ENCODE measurements at places on chromosomes 5 and 9.

DNA sequence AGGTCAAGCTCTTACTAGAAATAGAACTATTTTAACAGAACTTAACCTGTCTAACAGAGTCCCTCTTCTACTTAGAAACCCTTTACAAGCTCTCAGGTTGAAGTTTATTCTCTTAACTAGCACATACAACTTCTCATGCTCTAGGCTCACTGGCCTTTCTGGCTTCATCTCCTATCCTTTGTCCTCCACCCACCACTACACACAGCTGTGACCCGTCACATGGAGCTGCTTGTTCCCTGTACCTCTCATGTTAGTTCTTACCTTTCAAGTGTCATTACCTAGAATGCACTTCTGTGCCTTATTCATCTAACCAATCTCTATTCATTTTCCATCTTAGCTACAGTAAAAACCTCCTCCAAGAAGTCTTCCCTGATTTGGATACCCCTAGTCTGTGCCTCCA is 89.4 kb upstream of the APC start:
- DNase-seq = no peak

DNA sequence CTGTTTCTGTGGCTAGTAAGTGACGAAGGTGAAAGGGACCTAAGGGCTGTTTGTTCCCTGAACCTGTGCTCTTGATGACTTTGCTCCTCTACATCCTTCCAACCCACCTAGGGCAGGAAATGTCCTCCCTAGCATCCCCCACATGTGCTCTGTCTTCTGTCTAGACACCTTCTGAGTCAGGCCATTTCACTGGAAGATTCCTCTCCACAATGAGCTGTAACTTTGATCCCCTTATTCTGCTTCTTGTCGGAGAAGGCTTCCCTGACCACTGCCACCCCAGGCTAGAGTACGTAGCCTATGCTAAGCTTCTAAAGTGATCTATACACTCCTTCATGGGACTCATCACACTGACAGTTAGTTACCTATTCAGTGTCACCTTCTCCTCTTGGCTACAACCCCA is 21.7 kb downstream of the SPAAR start:
- DNase-seq = no peak

- DNase-seq = no peak
These were observed 78.6 kb upstream of the GDNF start for GRCh38 chr5:37918424-37918823.

DNA sequence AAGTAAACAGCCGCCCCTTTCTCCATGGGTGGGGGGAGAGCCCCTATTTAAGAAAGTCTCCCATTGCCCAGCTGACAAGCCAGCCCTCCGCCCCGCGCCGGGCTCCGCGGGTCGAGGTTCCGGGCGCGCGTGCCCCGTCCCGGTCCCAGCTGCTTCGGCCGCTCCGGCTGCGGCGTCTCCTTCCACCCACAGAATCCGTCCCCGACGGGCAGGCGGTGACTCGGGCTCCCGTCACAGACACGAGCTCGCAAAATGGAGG is 223 bp downstream of the NR3C1 start:
- DNase-seq = no peak

DNA sequence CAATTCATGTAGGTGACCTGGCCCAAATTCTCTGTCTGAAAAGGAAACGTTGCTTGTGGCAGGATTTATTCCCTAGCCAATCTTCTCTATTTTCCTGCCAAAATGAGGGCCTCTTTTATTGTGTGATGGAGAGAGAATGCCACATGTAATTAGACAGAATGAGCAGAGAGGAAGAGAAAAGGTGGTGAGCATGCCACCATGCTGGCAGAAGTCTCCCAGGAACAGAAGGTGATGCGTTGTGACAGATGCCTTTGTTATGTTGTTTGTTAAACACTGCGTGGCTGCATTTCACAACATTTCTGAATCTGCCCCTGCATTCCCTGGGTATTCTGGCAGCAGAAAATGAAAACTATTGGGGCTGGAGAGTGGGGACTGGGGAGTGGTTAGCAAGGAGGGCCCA is 577.6 kb downstream of the TLR4 start:
- no peak for DNase-seq

DNA sequence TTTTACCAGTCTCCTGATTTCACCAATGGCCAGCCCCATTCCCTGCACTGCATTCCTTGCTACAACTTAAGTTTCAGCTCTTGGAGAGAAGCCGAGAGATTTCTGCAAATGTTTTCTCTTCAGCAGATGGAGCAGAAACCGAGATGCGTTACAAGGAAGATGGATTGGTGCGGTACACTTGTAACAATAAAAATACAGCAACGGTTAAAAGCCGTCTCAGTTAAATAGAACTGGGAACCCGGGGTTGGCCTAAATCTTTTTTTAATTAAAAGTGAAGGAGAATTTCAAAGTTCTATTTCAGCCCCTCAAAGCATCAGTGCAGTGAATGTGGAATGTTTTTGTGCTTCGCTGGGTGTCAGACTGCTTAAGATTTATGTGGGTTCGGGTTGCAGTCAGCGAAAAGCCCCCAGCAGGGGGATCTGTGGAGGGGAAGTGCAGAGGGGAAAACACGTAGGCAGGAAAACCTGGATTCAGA is 19.8 kb downstream of the BRINP1 start:
- DNase-seq = no peak

- no peak for DNase-seq
These were observed 136.3 kb downstream of the FOXD1 start for GRCh38 chr5:73312146-73312871.

DNA sequence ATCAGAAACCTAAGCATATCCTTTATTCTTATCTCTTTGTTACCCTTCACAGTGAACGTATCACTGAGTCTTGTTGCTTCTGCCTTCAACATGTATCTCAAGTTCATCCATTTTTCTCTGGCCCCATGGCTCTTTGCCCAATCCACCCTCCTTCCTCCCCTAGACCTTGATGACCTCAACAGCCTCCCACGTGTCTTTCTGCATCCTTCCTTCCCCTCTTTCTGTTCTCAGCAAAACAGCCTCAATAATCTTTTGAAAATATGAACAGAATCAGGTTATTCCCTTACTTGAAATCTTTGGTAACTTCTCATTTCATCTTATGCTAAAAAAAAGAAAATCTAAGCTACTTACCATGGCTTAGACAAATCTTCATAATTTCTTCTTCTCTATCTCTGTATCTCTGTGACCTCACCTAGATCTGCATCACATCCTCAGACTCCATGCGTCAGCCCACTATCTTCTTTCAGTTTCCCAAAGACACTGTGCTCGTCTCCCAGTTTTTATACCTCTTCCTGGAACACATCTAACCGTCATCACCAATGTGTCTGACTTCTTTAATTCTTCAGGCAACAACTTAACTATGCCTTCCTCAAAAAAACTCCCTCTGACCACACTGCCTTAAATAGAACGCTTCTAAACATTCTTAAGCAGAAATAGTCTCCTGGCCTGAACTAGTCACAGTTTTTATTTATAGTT is 208.0 kb downstream of the PARP8 start:
- DNase-seq = no peak

DNA sequence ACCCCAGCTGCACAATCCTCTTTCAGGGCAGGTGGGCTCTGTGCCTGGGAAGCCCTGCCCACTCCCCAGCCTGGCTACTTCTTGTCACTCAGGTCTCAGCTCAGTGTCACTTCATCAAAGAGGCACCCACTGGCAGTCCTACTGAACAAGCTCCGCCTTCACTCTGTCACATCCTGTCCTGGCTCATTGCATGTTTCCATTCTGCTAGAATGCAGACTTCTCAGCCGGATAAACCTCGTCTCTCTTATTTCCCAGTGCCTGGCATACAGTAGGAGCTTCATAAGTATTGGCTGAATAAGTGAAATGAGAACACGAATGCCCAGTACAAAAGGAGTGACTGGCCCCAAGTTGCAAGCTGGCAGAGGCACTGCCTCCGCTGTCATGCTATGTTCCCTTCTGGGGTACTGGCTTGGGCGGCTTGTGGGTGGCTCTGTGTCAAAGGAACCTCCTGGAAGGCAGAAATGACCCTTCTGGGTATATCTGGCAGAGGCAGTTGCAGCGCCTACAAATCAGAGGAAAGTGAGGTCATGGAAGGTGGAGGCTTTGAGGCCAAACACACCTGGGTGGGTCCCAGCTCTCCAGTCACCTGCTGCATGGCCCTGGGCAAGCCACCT is 98.3 kb upstream of the PHYKPL start:
- no peak for DNase-seq

DNA sequence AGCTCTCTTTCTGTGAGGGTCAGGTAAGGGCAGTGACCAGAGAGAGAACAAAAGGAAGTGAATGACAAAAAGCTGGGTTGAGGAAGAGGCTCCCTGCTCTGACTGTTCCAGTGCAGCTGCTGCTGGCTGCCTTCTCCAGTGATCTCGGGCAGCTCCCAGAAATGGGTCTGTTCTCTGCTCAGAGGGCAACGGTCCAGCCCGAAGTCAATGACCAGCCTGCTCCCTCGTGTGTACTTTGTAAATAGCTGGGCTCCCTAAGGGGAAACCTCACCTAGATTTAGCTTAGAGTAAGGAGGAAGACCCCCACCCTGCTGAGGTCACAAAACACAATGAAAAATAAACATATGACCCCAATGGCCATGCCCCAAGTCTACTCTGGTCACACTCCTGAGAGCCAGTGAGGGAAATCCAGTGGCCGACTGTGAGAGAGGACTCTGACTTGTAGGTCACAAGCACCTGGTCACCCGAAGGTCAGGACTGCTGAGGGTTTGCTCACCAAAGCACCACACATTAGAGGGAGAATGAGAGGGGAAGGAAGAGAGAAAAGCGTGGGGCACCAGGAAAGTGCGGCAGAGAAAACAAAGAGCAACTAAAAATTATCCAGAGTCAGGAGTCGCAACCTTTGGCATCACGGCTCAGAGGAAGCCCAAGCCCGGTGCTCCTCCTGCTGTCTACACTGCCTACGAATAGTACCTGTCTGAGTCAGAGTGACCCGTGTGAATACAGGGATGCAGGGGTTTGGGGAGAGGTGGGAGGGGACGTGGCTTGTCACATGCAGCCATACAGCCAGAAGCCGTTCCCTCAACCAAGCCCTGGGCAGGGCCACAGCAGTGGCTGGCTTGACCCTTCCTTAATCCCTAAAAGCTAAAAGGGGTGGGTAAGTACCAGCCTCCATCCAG is 19.8 kb downstream of the NIPAL4 start:
- no peak for DNase-seq

GRCh38 chr5:161105525-161105924 is 253.5 kb upstream of the ATP10B start:
- no peak for DNase-seq

DNA sequence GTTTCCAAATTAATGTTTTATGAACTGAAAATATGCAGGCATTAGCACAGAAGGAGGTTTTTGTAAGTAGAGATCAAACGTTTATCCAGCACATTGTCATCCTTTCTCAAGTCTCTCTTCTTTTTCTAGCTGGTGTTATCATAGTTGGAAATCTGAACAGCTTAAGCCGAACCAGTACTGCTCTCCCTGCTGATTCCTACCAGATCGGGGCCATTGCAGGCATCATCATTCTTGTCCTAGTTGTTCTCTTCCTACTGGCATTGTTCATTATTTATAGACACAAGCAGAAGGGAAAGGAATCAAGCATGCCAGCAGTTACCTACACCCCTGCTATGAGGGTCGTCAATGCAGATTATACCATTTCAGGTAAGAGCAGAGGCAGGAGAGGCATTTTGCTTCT is 72.1 kb upstream of the PRRC1 start:
- DNase-seq = no peak

GRCh38 chr5:97338729-97339128 is 155.7 kb upstream of the RIOK2 start:
- DNase-seq = no peak

DNA sequence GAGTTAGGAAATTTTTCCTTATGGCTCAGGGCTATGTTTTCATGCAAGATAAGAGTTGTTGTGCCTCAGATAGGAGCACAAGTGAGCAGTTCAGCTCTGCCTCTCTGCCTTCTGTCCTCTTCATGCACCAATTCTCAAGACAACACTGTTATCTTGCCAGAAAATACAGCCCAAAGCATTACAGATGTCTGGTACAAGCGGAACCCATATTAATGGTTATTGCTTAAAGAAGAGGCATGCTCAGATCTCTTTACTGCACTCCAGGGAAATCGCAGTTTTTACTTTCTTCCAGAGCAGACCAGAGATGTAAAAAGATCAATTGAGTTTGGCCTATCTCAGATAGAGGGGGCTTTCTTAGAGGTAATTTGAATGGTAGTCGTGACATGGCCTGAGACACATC is 361.6 kb upstream of the WWC1 start:
- no peak for DNase-seq

GRCh38 chr9:99286536-99286935 is 64.5 kb downstream of the SEC61B start:
- no peak for DNase-seq

- no peak for DNase-seq
These were observed 53.1 kb downstream of the SLC44A1 start for GRCh38 chr9:105297442-105298075.

DNA sequence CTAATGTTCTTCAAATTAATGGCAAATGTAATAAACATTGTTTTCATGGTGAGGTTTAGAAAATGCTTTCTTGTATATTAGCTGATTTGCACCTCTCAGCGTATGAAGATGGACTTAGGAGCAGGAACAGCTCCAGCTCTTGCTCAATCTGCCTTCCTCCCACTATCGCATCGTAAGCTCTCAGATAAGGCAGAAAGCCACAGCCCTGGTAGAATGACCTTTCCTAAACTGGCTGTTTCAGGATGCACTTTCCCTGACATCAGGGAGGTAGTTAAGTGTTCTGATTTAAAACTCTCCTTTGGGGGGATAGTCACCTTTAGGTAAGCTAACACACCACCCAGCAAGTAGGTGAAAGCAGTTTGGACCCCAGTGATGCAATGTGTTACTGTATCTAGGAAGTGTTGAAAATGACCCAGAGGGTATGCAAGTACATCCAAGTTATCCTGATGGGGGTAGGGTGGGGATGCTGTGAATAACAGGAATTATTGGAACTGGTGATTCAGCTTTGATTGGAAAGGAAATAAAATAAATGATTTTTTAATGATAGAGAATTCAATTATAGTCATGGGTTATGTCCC is 72.3 kb downstream of the LMNB1 start:
- DNase-seq = no peak

GRCh38 chr9:121581786-121582600 is 69.4 kb upstream of the DAB2IP start:
- DNase-seq = no peak

DNA sequence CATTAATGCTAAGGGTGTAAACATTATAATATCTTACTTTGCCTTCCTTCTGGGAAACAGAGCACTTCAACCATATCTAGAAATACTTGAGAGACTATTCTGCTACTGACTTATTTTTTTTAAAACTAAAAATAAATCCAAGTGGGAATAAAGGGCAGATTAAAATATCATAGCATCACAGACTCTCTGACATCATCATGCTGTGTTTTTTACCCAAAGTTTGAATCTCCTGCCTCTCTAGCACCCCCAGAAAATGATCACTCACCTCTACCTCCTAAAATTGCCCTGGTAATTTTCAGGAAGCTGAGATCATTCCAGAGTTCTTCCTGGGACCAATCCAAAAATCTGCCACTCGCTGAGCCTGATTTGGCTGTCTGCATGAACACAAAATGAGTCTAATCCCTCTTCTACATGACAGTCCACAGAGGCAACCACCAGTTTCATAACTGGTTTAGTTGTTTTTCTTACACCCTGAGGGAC is 813.8 kb upstream of the DMAC1 start:
- no peak for DNase-seq
